T-cell (primary cell): ENCODE measurements at places on chromosomes 2 and 18.

DNA sequence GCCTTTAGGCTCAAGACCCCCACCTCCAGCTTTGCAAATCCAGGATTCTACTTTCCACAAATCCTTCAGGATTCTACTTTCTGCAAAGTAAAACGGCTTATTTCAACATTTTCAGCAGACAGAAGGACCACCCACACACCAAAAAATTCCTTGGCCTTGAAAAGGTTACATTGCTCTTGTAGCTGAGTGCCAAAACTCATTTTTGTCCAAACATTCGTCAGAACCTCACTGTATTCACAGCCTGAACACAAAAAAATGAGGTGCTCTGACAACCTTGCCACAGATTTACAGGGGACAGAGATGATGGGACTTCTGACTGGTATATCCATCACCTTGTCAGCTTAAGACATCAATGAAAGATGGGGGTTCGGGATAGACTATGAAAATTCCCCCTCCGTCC lies 63.0 kb upstream of the COX7A2L start:
- no peak for DNase-seq

GRCh38 chr2:109068811-109069210 lies 60.2 kb upstream of the SH3RF3 start:
- DNase-seq: no peak

DNA sequence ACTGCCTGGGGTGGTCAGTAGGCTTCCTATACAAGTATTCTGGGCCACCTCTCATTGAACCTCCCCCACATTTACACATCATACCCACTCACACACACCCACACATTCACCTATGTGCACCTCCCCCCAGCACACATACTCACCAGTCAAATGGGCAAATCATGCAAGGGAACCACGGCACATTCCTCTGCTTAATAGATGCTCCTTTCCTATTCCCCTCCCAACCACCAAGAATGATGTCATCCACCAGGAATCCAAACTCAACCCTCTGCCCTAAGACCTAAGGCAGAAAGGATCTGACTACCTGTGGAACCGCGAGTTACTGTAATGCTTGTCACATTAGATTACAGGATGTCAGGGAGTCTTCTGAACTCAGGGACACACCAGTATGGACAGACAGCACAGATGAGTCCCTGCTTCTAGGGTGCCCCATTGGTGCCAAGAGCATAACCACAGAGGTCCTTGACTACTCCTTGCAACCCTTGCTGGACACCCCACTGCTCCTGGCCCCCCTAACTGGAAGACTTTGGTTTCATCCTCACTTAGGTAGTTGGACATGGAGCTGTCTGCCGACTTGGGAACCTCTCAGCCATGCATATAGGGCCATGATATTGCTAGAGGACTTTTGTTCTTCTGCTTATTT lies 21.5 kb upstream of the CAB39 start:
- DNase-seq: no peak

GRCh38 chr2:218400167-218400929 lies 680 bp downstream of the CTDSP1 start:
- no peak for DNase-seq

- DNase-seq: no peak
Measured at GRCh38 chr2:29293830-29294438, 178.7 kb downstream of the CLIP4 start.

DNA sequence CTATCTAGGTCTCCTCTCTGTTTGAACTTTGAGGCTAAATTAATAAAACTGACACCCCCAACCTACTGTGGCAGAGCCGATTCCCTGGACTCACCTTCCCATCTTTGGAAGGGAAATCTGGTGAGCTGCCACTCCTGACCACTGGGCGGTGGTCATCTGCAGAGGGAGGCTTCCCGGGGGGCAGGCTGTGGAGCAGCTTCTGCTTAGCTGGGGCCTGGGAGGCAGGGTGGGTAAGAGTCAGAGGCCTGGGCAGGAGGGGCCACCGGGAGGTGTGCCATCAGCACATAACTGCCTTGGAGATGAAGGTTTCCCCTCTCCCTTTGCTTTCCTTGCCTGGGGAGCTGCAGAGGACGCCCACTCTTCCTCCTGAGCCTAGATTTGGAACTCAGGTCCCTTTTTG lies 2.3 kb upstream of the NPPC start:
- DNase-seq: no peak
